ENCODE measurements at places on chromosomes 11 and 22.

- DNase-seq: no peak
Observed at GRCh38 chr11:86941077-86941870, 13.9 kb downstream of the FZD4 start.

DNA sequence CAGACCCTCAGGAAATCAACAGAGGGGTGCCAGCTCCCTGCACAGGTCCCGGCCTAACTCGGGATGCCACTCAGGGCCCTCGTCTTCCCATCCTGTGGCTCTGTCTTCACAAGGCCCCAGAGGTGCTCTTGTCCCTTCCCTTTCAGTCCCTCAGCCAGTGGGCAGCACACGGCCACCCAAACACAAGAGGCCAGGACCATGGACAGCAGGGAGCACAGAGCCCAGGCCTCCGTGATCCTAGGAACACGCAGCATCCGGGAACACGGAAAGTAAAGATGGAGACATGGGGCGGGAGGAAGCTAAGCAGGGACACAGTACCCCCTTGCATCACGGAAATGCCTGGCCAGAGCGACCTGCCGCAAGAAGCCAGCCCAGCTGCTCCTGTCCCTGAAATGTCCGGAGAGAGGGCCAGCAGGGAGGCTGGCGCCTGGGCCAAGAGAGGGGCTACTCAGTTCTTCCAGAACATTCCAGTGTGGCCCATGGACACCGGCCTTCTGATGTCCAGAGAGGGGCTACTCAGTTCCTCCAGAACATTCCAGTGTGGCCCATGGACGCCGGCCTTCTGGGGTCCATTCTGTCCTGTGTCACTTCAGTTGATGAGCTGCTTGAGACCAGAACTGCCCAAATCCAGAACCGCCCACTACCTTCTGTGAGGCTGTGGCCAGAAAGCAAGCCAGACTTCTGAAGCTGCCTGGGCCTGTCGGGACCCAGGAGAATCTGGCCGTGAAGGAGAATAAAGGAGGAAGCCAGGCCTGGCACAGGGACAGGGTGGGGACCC lies 274.0 kb downstream of the BRD1 start:
- DNase-seq: no peak

DNA sequence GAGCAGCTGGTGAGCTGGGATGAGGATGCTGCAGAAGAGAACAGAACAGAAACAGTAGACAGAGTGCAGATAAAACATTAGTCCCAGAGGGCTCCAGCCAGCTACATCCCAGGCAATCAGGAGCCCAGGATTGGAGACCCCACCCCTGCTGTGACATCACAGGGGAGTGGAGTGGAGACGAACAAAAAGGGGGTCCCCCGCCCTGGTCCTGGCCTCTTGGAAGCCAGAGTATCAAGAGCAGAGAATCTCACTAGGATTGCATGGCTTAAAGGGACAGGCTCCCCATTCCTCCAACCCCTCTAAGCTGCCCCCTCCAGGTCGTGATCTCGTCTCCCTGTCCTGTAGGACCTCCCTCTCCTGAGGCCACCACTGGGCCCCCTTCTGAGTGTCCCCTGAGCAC lies at the start of gene P2RX3:
P2RX3 (plus strand) TSS at position 211 of the 400 bp plus-strand sequence. CDS start 199 bp downstream, outside the sequence.
- no peak for DNase-seq

GRCh38 chr11:45209891-45210699 lies 63.7 kb downstream of the PRDM11 start:
- DNase-seq: peak; percentile 49

DNA sequence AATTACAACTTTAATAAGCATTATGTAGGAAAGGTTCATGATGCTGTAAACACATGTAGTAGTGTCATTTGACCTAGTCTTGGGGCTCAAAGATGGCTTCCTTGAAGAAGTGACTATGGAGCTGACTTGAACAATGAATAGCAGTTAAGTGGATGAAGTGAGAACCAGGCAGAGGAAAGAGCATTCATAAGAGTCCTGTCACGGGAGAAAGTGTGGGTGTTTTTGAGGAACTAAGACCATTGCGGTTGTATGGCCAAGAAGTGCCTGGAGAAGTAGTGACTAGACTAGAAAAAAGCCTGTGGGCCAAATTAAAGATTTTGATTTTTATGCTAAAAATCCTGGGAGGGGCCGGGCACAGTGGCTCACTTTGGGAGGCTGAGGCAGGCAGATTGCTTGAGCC lies 7.2 kb upstream of the IL18BP start:
- no peak for DNase-seq

All from hepatic stellate cell (primary cell).